ENCODE measurements at places on chromosomes 4 and X. TPM values are rescaled to one million over a fixed set of nuclear protein-coding genes. Genes with fewer than 3 reads are reported as not detected.

GABRQ gene
- total RNA-seq, result not detected

PITX2 gene
- 4.8 TPM for total RNA-seq

C4orf36 gene
- not detected for total RNA-seq

PCDH10 gene
- total RNA-seq, result 10.3 TPM

PCDH19 gene
- total RNA-seq, result not detected

IL21 gene
- not detected for total RNA-seq

CHM gene
- 11.6 TPM for total RNA-seq

All from A375 (cell line).